ENCODE measurements at places on chromosomes 16 and 17. TPM values are rescaled to one million over a fixed set of nuclear protein-coding genes. Genes with fewer than 3 reads are reported as not detected.
A peak's percentile ranks its signal among the peaks of the same experiment; 100 is the strongest.

GRCh38 chr16:53922067-53922806 is 218.3 kb downstream of the FTO start:
- DNase-seq: no peak
- no peak overlapping the region for H3K27ac ChIP-seq
- H3K4me1 ChIP-seq: no peaks in the 10 kb centered on the region
- no peak overlapping the region for H3K4me3 ChIP-seq
- no peaks in the 10 kb centered on the region for H3K27me3 ChIP-seq

The KRTAP1-3 gene
- not detected for polyA plus RNA-seq

The UNC45B gene
- polyA plus RNA-seq: 35.0 TPM

- no peak overlapping the region for H3K27ac ChIP-seq
- no peaks in the 10 kb centered on the region for H3K36me3 ChIP-seq
- no peak for DNase-seq
- no peak overlapping the region for H3K4me3 ChIP-seq
- no peaks in the 10 kb centered on the region for H3K4me1 ChIP-seq
Measured at GRCh38 chr17:69814031-69814430, 261.0 kb upstream of the KCNJ16 start.

DNA sequence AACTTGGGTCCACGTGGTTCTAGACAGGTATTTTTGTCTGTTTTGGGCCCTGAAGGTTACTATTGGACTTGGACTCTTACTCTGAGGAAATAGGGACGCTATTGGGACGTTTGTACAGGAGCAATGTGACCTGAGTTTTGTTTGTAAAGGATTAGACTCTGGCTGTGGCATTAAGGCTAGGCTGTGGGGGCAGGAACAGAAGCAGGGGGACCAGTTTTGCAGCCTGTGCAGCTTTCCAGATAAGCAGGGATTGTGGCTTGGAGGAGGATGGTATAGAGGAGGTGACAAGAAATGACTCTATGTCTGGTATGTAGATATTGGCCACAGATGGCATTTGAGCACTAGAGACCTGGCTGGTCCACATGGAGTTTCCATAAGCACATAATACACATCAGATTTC is 12.8 kb downstream of the NOD2 start:
- no peaks in the 10 kb centered on the region for H3K27me3 ChIP-seq
- no peak overlapping the region for H3K27ac ChIP-seq
- no peaks in the 10 kb centered on the region for H3K36me3 ChIP-seq
- no peak overlapping the region for H3K4me3 ChIP-seq
- H3K4me1 ChIP-seq: peaks cover 7% of the 10 kb centered on the region

The DOC2A gene
- polyA plus RNA-seq: 0.41 TPM

DNA sequence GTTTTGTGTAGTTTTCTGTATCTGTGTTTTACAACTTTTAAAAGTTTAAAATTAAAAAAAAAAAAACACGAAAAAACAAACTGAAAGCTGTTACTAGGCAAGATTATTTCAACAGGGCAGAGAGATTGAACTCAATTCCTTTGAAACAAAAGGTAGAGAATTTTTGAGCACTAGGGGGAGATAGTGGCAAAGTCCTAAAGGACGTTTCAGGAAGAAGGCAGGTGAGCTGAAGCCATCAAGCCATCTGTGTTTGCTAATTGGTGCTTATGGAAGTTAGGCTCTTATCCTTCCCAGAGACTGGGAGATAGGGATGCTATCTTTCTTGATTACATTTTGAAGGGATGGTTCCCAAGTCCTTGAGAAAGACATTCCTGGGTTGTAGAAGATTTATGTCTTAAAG is 70.6 kb upstream of the CLEC3A start:
- no peaks in the 10 kb centered on the region for H3K4me1 ChIP-seq
- H3K36me3 ChIP-seq: no peaks in the 10 kb centered on the region
- peaks cover 4% of the 10 kb centered on the region for H3K27me3 ChIP-seq
- no peak for DNase-seq

DNA sequence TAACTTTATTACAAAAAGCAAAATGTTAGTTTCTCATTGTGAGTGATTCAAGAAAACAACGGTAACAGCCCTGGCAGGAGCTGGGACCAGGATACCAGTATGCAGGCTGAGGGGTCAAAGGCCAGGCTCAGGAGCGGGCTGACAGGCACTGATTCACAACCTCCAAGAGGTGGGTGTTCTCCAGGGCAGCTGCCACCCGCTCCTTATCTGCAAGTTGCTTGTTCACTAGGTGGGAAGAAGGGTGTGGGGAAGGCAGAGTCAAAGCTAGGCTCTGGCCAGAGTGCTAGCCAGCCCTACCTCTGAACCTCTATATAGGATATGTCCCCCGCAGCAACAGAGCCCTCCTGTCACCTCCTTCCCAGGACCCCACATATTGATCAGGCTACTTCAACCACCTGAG is 2.1 kb downstream of the CIAO2B start:
- H3K27ac ChIP-seq: no peak overlapping the region
- DNase-seq: peak; percentile 5
- H3K4me3 ChIP-seq: no peak overlapping the region
- H3K27me3 ChIP-seq: no peaks in the 10 kb centered on the region
- H3K36me3 ChIP-seq: no peaks in the 10 kb centered on the region

DNA sequence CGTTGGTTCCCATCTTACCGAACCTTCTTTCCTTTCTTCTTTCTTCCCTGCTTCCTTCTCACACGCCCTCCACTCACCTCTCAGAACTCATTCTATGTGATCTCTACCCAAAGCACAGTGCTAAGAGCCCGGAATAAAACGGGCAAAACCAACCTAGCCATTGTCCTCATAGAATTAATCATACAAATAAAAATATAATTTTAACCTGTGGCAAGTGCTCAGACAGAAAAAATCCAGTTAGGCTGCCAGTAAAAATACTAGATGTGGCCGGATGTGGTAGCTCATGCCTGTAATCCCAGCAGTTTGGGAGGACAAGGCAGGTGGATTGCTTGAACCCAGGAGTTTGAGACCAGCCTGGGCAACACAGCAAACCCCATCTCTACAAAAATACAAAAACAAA is 27.0 kb downstream of the BMERB1 start:
- no peak overlapping the region for H3K4me3 ChIP-seq
- H3K4me1 ChIP-seq: no peaks in the 10 kb centered on the region
- no peak overlapping the region for H3K27ac ChIP-seq
- DNase-seq: no peak
